ENCODE measurements at places on chromosomes 4 and X.

GRCh38 chr4:147110473-147111367, 165.1 kb upstream of the TTC29 start:
- no peak for DNase-seq

- DNase-seq: no peak
These were observed 298.2 kb upstream of the ARSJ start for GRCh38 chr4:114277690-114278089.

DNA sequence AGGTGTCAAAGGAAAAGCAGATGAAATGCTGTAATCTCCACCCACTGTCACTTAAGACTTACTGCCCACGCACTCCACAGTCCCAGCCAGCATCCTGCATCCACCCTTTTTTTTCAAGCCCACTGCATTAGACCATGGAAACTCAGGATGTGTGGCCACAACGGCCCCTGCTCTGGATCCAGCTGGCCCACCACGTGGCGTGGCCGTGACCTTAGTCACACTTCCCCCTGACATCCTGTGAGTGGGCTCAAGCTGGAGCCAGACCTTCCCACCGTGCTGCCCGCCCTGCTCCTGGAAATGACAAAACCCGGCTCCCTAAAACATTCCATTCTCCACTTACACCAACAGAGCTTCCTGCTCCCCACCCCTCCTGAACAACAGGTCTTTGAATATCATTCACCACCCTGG, 588.3 kb upstream of the DIPK2B start:
- DNase-seq: no peak

DNA sequence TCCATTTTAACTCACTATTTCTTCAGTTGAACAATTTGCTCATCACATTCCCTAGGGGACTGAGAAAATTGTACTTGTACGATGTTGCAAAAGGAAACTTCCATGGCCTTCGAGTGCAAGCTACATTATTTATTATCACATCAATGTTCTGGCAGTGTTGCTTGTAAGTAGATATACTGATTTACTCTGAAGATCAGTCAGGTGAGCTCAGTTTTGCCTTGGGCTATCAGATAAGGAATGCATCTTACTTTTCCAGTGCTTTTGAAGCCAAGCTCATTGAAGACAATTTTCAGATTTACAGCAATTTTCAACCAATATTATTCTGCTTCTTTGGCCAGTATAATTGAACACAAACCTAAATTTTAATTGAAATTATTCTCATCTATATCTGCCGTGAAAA, 1296.9 kb downstream of the RAPGEF2 start:
- DNase-seq: no peak

DNA sequence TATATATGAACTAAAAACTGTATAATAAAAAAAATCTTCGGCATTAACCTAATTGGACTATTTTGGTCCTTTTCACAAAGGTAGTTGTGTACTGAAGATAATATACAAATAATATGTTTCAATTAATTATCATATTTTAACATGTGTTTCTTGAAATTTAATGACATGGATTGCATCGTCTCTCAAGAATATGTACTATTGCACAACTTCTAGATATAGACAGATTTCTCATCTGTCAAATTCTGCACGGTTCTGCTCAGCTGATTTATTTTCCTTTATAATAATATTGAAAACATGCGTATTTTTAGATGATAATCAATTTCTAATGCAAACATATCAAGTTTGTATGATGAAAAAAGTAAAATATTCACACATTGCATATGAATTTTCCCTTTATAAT, 498.7 kb upstream of the PABPC4L start:
- no peak for DNase-seq

DNA sequence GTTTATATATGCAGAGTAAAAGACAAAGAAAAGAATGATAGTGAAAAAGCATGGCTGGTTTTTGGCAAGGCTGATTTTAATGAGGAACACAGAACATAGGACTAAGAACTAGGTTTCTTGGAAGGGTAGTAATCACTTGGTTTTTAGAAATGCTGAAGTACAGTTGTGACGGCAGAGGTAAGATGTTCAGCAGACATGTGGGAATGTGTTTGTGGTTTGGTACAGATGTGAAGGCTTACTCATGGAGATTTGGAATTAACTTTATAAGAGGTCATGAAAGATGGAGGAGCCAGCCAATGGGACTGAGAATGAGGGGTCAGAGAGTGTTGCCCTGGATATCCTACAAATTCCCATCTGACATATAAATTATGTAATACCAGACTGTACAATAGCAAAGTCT, 243.6 kb downstream of the NPFFR2 start:
- DNase-seq: no peak

- no peak for DNase-seq
These were observed 42.3 kb downstream of the TBC1D14 start for GRCh38 chr4:6951880-6952381.

DNA sequence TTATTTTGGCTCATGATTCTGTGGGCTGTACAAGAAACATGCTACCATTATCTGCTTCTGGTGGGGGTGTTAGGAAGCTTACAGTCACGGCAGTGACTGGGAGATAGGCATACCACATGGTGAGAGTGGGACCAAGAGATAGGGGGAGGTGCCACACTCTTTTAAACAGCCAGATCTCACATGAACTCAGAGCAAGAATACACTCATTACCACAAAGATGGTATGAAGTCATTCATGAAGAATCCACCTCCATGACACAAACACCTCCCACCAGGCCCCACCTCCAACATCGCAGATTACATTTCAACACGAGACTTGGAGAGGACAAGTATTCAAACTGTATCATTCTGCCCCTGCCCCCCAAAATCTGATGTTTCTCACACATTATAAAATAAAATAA, 2396.7 kb downstream of the PCDH7 start:
- DNase-seq: no peak

- DNase-seq: no peak
These were observed 33.8 kb upstream of the ARMCX2 start for GRCh38 chrX:101693476-101693875.

GRCh38 chr4:70425306-70425705, 27.6 kb downstream of the OPRPN start:
- no peak for DNase-seq

- DNase-seq: no peak
These were observed 6.5 kb downstream of the TRIM2 start for GRCh38 chr4:153210727-153211126.

DNA sequence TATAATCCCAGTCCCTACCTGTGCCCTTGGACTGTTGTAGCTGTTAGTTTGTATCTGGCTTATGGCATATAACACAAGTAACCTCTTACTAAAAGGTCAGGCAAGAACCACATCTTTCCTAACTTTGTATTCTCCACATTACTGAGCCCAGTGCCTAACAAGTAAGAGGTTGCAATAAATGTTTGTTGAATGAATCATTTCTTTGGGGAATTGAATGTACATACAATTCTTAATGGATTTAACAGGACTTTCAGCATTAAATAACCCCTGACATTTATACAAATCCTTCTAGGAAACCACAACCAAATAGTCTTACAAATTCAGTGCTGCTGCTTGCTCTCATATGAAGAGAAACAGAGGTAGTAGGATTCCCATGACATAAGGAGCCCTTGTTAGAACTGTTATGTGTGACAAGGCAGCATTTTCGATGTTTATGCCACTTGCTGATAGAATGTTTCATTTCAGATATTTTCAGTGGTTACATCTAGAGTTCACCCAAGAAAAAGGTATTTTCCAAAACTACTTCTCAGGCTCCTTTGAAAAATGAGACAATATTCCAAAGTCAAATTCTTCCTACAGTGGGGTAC, 62.0 kb downstream of the MBNL3 start:
- no peak for DNase-seq

- peak; percentile 14 for DNase-seq
These were observed 29.5 kb upstream of the IRF2 start for GRCh38 chr4:184503869-184504300.

Measured in CMK (cell line).